Caco-2 (cell line): ENCODE measurements at places on chromosomes 6 and 20.

GRCh38 chr20:1491860-1492642 is 831 bp upstream of the SIRPB2 start:
- DNase-seq, result no peak

DNA sequence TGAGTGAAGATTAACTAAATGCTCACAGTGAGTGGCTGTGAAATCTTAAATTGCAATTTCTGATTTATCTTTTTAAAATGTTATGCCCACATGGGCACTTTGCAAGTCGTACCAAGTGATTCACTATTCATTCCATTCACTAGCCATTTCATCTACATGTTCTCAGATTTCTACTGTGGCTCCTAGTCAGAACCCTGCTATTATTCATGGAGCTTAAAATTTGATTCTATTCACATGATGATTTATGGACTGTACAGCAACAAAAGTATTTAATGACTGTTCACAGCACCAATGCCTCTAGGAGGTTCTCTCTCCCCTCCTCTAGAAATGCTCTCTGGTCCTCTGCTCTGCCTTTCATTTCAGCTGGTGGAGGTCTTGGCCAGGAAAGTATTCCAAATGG is 133.5 kb upstream of the MAP3K7 start:
- no peak for DNase-seq

GRCh38 chr6:134175532-134176263 is 123.3 kb upstream of the SLC2A12 start:
- peak; percentile 66 for DNase-seq

DNA sequence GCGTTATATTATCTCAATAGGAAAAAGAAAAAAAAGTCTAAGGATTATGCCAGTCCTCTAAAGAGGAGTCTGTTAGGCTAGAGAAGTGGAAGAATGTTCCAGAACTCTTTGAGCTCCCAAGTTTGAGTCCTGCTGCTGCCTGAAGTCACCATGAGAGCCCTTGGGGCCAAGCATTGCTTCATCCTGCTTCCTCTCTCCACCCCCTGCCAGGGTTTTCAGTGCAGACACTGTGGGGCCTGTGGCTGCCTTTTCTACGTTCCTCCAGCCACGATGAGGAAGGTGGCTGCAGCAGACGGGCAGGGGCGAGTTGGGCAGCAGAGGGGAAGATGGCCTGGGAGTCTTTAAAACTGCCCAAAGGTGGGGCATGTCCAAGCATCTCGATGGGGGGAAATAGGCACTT is 214.4 kb upstream of the KCNG1 start:
- no peak for DNase-seq

DNA sequence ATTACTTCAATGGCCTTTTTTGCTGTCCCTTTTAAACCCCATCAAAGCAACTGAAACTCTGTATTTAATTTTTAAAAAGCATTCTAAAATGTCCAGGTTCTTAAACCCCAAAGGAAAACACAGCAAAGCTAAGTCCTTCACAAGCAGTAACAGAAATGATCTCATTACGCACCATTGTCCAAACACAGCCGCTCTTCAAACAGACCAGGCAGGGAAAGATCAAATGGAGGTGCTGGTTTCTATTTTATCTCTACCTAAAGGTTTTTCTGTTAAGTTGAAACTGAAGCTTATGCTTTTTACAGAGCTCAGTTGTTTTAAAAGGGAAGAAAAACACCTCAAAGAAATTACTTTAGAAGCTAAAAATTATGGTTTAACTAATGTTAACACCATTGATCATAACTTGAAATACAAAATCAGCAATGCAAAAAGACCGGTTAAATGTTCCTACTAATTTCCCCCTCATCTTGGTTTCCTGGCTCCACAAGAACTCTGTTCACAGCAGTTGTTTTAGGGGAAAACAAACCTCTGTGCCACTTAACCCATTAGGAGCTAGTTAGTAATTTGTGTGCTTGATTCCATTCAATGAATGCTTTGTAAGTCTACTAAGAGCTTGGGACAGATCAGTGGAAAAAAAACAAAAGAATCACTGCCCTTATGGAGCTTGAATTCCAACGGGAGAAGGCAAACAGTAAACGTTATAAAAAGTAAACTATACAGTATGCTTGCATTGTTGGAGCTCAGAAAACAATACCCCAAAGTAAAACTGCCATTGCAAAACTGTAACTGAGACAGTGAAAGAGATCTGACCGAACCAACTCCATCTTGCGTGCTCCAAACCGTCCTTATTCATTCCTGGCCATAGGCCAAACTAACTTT is 87.4 kb downstream of the CD24 start:
- DNase-seq, result peak; percentile 35
